MM.1S (cell line): ENCODE measurements at places on chromosomes 6 and 20.

- DNase-seq: no peak
These were observed 162.2 kb downstream of the TBXT start for GRCh38 chr6:166005401-166005943.

- DNase-seq: no peak
These were observed 9.0 kb downstream of the VPS16 start for GRCh38 chr20:2849529-2849928.

DNA sequence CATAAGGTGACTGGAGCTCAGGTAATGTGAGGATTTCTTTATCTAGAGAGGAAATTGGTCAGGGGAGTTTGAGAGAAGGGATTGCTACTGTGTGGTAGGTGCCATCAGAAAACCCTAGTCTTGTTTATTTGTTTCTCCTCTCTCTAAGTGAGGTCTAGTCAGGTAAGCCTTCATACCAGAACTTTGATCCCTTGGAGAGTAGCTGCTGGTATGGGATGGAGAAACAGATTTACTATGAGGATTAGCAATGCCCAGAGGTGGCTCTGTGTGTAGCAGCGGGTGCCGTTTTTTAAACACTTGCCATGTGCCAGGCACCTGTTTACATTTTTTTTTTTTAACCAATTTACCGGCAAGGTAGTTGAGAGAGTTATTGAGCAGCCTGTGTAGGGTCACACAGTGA, 19.5 kb downstream of the CMTR1 start:
- no peak for DNase-seq

GRCh38 chr20:63118303-63119120, 97.4 kb downstream of the YTHDF1 start:
- no peak for DNase-seq

GRCh38 chr6:142313284-142313683, 11.5 kb downstream of the ADGRG6 start:
- DNase-seq: no peak
